ENCODE measurements at places on chromosomes 6 and 20. TPM values are rescaled to one million over a fixed set of nuclear protein-coding genes. Genes with fewer than 3 reads are reported as not detected.

MAPK13 gene
- 95.9 TPM for total RNA-seq

F13A1 gene
- total RNA-seq = 35.0 TPM

MAN1A1 gene
- total RNA-seq = 62.0 TPM

SYCP2L gene
- 2.6 TPM for total RNA-seq

ZFP57 gene
- total RNA-seq = not detected

OXT gene
- not detected for total RNA-seq

DNA sequence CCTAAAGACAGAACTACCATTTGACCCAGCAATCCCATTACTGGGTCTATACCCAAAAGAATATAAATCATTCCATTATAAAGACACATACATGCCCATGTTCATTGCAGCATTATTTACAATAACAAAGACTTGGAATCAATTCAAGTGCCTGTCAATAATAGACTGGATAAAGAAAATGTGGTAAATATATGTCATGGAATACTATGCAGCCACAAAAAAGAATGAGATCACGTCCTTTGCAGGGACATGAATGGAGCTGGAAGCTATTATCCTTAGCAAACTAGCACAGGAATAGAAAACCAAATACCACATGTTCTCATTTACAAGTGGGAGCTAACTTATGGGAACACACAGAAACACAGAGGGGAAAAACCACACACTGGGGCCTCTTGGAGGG lies 8.7 kb upstream of the DEFB128 start:
- H3K36me3 ChIP-seq = no peaks in the 10 kb centered on the region
- no peaks in the 10 kb centered on the region for H3K4me1 ChIP-seq
- H3K27ac ChIP-seq = no peak overlapping the region
- no peak overlapping the region for H3K4me3 ChIP-seq
- no peak for DNase-seq
- H3K27me3 ChIP-seq = no peaks in the 10 kb centered on the region

GRCh38 chr20:53929974-53930650 lies 140.3 kb downstream of the BCAS1 start:
- peak overlapping the region; percentile 14 for H3K27ac ChIP-seq
- no peaks in the 10 kb centered on the region for H3K27me3 ChIP-seq
- DNase-seq = no peak

DNA sequence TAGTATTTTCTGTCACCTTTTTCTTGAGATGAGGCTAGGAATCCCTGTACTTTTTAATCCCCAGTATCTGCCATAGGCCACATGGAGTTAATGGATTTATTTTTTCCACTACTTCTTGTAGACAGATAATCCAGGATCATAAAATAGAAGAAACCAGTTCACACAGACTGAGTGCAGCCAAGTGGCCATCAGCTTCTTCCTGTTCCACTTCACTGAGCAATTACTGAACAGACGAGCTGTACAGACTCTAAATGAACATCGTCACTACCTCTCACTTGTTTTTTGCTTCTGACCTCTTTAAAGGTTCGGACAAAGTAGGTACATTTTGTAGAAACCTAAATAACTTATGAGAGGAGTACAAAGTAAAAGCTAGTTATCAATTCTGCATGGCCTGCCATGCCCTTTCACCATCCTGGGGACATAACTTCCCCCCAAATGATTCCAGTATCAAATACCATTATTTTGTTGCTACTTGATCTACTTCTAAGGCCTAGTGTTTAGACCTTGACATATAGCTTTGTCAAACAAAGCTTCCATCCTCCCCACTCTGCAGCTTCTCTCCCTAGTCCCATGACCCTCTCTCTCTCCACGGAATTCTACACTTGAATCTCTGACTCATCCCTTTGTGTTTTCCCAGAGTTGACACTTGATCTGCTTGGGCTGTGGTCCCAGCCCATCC lies 34.4 kb upstream of the ARHGAP18 start:
- peaks cover 15% of the 10 kb centered on the region for H3K4me1 ChIP-seq
- no peaks in the 10 kb centered on the region for H3K36me3 ChIP-seq
- DNase-seq = peak; percentile 50
- H3K4me3 ChIP-seq = no peak overlapping the region
- no peaks in the 10 kb centered on the region for H3K27me3 ChIP-seq

DNA sequence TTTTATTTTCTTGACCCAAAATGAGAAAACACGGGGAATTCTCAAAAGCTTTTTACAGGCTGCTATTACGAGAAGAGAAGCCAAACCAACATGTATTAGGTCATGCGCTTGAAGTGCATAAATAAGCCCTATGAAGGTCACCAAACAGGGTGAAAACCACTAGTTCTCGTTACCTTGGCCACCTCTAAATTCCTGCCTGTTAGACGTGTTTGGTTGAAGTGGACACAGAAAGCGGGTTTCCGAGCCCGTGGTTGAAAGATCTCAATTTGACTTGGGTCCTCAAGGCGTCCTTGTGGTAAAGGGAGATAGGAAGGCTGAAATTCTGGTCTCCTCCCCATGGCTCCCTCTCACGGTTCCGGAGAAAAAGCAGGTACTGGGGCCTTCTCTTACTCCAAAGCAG lies 6.2 kb downstream of the EYA2 start:
- H3K4me1 ChIP-seq = no peaks in the 10 kb centered on the region
- H3K36me3 ChIP-seq = no peaks in the 10 kb centered on the region
- DNase-seq = no peak
- peaks cover 42% of the 10 kb centered on the region for H3K27me3 ChIP-seq

DNA sequence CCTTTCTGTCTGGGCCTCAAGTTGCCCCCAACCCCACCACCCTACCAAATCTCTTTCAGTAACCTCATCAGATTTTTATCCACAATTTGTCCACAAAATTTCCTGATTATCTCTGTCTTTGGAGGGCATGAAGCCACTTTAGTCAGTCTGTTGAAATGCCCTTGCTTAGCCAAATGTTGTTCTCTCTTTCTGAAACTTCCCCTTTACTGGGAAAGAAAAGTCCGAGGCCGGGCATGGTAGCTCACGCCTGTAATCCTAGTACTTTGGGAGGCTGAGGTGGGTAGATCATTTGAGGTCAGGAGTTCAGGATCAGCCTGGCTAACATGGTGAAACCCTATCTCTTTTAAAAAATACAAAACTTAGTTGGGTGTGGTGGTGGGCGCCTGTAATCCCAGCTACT lies 33.8 kb downstream of the TOMM6 start:
- DNase-seq = no peak
- no peaks in the 10 kb centered on the region for H3K4me1 ChIP-seq
- peaks cover 5% of the 10 kb centered on the region for H3K36me3 ChIP-seq
- no peak overlapping the region for H3K4me3 ChIP-seq

GRCh38 chr6:112691289-112691688 lies 344.2 kb downstream of the RFPL4B start:
- H3K27ac ChIP-seq = no peak overlapping the region
- no peaks in the 10 kb centered on the region for H3K36me3 ChIP-seq
- no peak overlapping the region for H3K4me3 ChIP-seq
- no peaks in the 10 kb centered on the region for H3K27me3 ChIP-seq
- DNase-seq = peak; percentile 61

- no peaks in the 10 kb centered on the region for H3K27me3 ChIP-seq
- DNase-seq = no peak
- H3K27ac ChIP-seq = no peak overlapping the region
- no peaks in the 10 kb centered on the region for H3K4me1 ChIP-seq
- no peak overlapping the region for H3K4me3 ChIP-seq
- no peaks in the 10 kb centered on the region for H3K36me3 ChIP-seq
Observed at GRCh38 chr6:163804991-163805390, 390.5 kb downstream of the QKI start.

- H3K36me3 ChIP-seq = no peaks in the 10 kb centered on the region
- peak overlapping the region; percentile 74 for H3K27ac ChIP-seq
- DNase-seq = no peak
- no peak overlapping the region for H3K4me3 ChIP-seq
Observed at GRCh38 chr20:48823960-48824498, 3.8 kb downstream of the PREX1 start.

GRCh38 chr6:134511984-134512683 lies 194.2 kb upstream of the SGK1 start:
- peaks cover 16% of the 10 kb centered on the region for H3K4me1 ChIP-seq
- H3K4me3 ChIP-seq = no peak overlapping the region
- H3K27me3 ChIP-seq = no peaks in the 10 kb centered on the region
- H3K36me3 ChIP-seq = no peaks in the 10 kb centered on the region
- no peak overlapping the region for H3K27ac ChIP-seq
- DNase-seq = no peak

GRCh38 chr6:139415365-139415764 lies 40.9 kb upstream of the CITED2 start:
- H3K4me3 ChIP-seq = no peak overlapping the region
- H3K36me3 ChIP-seq = no peaks in the 10 kb centered on the region
- H3K27ac ChIP-seq = no peak overlapping the region
- H3K27me3 ChIP-seq = no peaks in the 10 kb centered on the region
- no peaks in the 10 kb centered on the region for H3K4me1 ChIP-seq

DNA sequence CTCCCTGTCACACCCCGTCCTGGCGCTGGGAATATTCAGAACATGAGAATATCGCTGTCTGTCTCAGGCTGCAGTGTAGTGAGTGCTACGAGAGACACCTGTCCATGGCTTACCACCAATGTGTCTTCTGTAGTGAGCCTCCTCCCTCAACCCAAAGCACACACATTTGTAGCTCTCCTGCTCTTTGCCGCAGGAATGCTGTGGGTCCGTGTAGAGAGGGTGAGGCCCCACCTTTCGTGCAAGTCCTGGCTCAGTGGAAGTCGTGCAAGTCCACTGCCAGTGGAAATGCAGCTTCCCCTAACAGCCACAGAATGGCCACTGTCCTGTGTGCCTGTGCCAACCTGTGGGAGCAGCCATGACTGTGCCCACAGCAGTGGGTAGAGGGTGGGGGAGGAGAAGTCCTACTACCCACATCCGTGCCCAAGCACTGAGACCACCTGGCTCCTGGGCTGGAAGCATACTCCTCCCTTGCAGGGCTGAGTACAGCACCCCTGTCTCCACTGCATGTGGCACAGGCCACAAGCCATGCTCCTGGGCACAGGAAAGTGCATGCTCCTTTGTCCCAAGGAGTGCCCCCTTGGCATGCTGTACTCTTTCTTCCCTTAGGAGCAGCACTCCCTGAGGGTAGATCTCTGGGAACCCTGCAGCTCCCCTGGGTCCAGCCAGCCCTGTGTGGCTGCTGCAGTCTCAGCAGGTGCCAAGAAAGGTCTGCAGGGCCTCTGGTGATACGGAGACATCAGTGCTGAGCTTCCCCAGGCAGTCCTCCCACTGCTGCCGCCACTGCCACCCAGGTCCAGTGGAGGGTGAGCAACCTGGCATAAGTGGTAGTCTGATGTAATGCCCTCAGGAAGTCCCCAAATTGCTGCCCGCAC lies 28.0 kb downstream of the IGF2R start:
- H3K4me1 ChIP-seq = no peaks in the 10 kb centered on the region
- H3K36me3 ChIP-seq = peaks cover 13% of the 10 kb centered on the region
- no peaks in the 10 kb centered on the region for H3K27me3 ChIP-seq
- H3K27ac ChIP-seq = no peak overlapping the region
- H3K4me3 ChIP-seq = no peak overlapping the region

DNA sequence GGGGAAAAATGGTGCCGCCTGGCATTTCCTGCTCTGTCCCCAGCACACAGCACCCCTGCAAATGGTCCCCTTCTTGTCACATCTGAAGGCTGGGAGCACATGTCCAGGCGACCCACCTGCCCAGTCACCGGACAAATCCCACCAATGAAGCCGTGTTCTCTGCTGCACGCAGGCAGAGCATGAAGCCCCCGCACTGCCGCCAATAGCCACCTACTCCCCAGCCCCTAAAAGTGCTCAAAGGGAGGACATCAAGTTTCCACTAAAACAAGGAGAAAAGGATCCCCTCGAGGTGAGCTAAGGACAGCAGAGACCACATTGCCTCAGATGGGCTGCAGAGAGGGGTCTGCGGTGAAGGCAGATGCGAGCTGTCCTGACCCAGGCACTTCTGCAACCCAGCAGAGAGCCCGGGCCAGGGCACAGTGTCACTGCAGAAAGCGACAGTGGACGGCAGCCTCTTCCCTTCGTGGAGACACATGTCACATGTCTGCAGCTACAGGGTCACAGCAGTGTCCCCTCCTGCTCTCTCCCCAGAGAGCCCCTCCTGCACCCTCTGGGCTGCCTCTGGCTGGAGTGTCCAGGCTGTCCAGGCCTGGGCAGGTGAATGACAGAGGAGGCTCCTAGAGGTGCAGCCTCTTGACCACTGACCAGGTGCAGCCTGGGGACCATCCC lies 221.5 kb downstream of the PREX1 start:
- H3K36me3 ChIP-seq = no peaks in the 10 kb centered on the region
- H3K4me3 ChIP-seq = no peak overlapping the region
- H3K4me1 ChIP-seq = no peaks in the 10 kb centered on the region
- H3K27ac ChIP-seq = no peak overlapping the region
- DNase-seq = no peak

DNA sequence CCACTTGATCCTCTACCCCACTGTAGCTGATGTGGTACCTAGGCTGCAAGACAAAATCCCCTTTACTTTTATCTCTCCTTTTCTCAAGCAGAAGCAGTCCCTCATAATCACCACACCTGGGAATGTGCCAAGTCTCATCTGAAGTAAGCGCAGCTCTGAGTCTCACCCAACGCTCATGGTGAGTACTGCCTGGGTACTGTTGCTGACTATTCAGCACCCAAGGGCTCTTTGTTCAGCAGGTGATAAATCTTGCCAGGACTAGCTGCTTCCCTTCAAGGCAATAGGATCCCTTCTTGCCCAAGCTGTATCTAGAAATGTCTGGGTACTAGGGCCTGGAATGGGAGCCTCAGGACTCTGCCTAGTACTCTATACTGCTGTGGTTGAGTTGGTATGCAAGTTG lies 70.9 kb downstream of the GCLC start:
- H3K36me3 ChIP-seq = no peaks in the 10 kb centered on the region
- no peaks in the 10 kb centered on the region for H3K27me3 ChIP-seq
- H3K27ac ChIP-seq = no peak overlapping the region
- H3K4me3 ChIP-seq = no peak overlapping the region
- DNase-seq = no peak

- H3K36me3 ChIP-seq = no peaks in the 10 kb centered on the region
- no peak overlapping the region for H3K27ac ChIP-seq
- no peak for DNase-seq
- H3K4me3 ChIP-seq = no peak overlapping the region
- no peaks in the 10 kb centered on the region for H3K4me1 ChIP-seq
- no peaks in the 10 kb centered on the region for H3K27me3 ChIP-seq
Observed at GRCh38 chr6:98358173-98358572, 476.2 kb upstream of the POU3F2 start.

GRCh38 chr6:55469951-55470366 lies 109.0 kb downstream of the HMGCLL1 start:
- peak; percentile 8 for DNase-seq
- no peaks in the 10 kb centered on the region for H3K4me1 ChIP-seq
- H3K4me3 ChIP-seq = no peak overlapping the region
- H3K27ac ChIP-seq = no peak overlapping the region

DNA sequence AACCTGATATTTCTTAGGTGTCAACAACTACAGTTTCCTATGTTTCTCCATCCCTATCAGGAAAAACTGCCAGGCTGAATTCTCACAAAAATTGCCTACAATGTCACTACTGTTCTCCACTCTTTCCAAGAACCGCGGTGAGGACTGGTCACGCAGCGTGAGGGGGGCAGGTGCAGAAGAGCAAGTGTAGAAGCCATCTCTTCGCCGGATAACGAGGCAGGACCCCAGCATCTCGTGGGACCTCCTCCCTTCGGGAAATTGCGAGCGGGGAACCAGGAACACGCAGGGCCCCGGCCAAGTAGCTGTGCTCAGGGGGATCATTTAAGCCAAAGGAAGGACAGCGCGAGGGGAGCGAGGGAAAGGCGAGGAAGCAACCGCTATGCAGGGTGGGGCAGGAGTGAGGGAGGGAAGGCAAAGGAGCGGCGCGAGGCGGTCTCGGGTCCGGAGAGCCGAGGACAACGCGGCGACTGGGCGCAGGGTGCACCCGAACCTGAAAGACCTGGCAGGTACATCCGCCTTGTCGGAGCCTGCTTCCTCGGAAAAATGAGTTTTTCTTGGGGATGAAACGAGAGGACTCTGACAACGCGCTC lies 559 bp downstream of the APMAP start:
- peak overlapping the region; percentile 95 for H3K27ac ChIP-seq
- peaks cover 48% of the 10 kb centered on the region for H3K4me1 ChIP-seq
- peak; percentile 66 for DNase-seq
- H3K27me3 ChIP-seq = no peaks in the 10 kb centered on the region
- H3K36me3 ChIP-seq = no peaks in the 10 kb centered on the region

All from stomach (tissue), 19 donors.